ENCODE measurements at places on chromosomes 3 and 15.

GRCh38 chr3:183714622-183715021, 17.0 kb downstream of the YEATS2 start:
- no peak for DNase-seq

DNA sequence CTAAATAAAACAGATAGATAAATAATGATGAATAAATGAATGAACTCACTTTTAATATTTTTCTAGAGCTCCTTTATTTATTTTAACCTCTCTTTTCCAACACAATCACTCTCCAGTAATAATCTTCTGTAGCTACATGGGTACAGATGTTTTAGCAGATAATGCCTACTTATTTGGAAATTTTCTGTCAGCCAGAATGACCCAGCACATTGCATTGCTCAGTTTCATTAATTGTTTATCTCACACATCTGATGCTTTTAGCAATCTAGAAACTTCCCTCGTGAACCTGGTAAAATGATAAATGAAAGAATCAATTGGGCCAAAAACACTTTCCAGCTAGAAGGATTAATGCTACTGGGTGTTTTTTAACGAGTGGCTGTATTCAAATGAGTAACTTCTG, 14.9 kb upstream of the MYH15 start:
- no peak for DNase-seq

DNA sequence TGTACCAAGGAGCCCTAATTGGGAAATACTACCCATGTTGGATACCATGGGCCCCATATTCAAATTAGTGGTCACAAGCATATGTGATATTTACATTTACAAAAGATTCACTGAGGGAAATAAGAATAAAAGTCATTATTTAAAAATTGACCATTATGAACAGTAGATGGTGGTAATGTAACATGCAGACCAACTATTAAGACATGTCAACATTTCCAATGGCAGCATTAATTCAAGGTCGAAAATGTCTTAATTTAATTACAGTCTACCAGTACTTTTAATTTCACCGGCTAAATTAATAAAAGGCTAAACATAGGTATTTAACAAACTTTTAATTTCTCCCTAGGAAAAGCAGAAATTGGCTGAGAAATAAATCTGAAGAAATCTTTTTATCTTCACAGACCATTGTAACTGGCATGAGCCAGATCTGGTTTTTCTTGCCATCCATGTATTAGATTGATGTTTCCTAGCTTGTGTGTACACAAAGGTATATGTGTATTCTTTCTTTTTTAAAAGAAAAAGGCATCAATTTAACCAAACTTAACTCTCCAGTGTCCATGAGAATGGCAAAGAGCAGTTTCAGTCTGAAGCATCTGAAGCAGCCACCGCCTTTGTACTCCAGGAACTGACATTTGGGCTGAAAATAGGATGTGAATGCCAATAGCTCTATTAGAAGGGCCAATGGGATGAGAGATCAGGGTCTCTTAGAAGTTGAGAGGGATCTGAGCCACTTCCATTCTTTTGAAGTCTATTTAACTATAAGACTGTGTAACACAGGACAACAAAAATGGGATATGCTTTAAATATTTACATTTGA, 26.6 kb downstream of the NEK11 start:
- DNase-seq, result peak; percentile 3

DNA sequence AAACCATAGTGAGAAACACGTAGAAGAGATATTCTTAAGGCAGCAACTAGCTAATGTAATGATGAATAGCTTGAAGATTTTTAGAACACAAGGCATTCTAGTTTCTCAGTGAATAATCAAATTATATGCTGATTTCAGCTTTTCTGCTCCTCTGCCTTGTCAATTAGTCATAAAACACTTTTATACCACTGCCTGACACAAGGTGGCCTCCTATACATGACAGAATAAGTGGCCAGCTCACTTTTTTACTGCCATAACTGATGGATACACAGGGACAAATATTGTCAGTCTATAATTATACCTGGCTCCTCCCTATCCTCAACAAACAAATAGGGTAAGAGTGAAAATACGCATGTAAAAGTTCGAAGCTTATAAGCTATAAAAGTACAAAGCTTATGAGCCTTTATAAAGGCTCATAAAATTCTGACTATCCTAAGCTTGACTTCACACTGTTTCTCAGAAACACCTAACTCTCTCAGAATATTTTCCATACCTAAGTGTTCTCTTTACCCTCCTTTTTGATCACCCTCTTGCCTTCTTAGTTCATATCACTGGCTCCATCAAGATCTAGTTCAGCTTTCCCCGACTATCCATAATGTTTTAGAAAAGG, 81.6 kb downstream of the HERC1 start:
- peak; percentile 68 for DNase-seq

- no peak for DNase-seq
Observed at GRCh38 chr3:63228677-63229076, 49.4 kb upstream of the SYNPR start.

DNA sequence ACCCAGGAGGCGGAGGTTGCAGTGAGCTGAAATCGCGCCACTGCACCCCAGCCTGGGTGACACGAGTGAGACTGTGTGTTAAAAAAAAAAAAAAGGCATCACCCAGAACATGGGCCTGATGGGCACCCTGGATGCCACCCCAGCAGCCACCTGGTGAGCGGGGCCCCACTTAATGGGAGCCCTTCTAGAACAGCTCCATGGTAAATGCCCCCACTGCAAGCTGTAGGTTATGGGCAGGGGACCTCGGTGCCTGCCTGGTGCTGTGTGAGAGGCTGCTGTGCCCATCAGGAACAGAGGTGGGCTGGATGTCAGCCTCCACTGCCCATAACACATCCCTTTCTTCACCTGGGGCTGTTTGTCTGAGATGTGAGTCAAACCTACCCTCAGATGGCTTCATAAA, 156.2 kb upstream of the MEF2A start:
- DNase-seq, result no peak

DNA sequence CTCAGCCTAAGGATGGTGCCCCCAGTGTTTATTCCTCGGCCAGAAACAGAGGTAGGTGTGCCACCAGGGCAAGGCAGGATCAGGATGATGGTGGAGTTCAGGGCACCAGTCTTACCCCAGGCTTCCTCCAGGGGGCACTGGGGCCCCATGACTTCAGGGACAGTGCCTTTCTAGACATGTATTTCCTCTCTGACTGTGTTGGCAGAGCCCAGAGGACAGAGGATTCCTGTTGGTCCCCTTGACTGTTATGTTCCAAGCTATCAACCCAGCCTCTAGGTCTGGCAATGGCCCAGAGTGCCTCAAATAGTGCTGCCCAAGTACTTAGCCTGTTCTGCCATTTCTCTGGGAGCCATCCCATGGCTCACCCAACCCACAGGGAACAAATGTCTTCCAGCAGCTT, 2.8 kb downstream of the HEMK1 start:
- DNase-seq, result peak; percentile 45

DNA sequence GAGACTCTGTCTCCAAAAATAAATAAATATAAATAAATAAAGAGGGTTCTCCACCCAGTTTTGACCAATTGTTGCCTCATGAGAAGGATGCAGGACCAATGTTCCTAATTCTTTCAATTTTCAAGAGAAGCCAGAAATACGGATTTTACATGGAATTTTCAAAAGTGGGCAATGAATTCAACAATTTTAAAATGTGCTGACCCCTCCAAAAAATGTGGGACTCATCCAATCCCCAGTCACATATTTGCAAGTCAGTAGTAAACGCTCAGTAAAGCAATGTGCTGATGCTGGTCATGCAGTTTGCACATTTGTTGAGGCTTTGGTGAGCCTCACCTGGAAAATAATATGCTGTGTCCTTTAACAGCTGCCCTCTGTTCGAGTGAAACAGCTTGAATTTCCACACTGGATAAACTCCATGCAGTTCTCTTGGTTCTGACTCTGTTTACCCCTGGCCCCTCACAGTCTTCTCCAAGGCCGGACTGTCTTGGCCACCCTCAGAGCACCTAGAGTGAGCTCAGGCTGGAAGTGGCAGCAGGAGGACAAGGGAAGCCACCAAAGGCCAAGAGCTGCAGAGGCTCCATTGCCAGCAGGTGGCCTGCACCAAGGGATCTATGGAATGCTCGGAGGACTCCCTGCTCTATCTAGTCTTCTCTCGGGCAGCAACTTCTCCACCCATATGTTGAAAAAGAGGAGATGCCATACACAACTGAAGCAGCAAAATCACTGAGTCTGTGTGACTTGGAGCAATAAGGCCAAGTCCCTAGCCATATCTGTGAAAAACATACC, 246.8 kb downstream of the UACA start:
- DNase-seq, result no peak

DNA sequence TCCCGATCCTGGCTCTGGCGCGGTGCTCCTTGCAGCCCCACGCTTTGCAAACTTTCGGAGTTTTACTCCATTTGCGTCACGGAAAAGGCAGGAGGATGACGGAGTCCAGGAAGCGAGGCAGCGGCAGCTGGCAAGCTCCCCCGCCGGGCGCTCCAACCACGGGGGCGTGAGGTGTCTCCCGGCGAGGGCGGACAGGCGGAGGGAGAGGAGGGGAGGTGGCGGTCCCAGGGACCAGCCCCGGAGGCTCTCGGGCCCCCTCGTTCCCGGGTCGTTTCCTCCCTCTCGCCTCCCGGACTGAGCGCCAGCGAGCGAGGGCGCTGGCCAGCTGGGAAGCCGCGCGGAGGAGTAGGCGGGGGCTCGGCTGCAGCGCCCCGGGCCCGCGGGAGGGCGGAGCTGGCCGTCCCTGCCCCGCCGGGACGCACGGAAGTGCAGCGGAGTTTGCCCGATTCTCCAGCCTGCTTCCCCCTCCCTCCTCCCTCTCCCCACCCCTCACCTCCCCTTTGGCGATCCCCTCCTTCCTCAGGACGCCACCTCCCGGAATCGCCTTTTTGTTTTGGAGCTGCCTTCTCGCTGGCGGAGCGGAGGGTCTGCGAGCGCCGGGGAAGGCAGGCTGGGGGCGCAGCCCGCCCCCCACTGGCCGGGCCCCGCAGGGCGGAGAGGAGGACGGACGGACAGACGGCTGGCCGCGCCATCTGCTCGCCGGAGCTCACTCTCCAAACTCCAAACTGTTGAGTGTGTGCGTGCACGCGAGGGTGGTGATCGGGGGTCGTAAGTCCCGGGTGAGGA, at the start of gene SNX33:
TSS of gene SNX33 (plus strand) at position 543 of the 786 bp plus-strand sequence. CDS start 1,191 bp downstream, outside the sequence.
- DNase-seq, result peak; percentile 57

DNA sequence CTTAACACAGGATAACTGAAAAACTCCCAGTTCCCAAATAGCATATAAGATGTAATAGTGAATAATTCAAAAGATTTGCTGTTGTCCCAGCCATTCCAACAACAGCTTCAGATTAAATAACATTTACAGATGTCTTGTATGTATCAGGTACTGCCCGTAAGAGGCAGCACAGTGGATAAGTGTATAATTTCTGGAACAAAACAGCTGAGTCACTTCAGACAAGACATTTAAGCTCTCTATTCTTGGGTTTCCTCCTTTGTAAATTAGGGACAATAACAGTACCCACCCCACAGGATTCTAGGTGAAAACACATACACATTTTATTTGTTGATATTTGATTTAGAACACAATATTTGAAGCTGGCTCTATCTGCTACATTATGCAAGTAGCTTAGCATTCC, 2.6 kb upstream of the WWTR1 start:
- no peak for DNase-seq

DNA sequence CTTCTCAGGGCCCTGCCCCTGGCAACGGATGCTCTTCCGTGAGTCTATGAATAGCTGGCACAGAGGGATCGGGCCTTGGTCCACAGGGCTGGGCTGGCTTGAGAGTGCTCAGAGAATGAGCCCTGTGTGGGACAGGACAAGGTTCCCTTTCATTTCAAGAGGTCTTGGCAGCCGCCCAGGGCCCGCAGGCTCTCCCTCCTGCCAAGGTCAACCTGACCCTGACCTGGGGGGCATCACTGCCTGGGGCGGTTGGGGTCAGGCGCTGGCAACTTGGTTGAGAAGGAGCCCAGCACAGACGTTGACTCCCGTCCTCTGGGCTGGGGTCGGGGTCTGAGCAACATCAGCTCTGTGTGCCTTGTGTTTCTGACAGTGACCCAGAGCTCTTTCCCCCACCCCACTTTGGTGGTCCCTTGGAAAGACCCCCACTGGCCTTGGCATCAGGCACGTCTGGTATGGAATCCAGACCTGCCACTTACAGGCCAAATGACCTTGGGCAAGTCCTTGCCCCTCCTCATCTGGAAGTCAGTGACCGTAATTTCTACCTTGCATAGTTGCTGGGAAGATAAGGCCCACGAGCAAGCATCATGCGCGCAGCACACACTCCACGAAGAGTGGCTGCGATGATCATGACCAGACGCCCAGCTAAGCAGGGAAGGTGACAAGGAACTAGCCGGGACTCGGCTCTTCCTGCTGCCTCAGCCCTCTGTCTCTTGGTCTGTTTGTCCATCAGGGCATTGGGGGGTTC, 36.4 kb downstream of the EPHB3 start:
- DNase-seq, result no peak

- DNase-seq, result no peak
Observed at GRCh38 chr15:88002706-88003105, 253.8 kb downstream of the NTRK3 start.

DNA sequence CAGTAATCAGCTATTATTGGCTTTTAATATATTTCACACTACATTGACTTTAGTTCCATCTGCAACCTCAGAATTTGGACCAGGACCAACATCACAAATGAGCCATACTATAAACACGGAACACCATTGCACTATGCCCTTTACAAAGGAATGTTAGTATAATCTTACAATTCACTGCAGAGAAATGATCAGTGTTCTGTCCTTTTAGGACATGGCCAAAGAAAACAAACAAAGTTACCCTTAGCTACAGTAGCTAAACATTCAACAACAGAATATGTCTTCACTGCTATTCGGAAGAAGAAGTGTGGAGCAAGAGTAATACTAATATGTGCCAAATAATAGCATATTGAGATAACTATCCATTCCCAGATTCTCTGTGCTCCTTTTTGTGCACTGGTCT, 90.4 kb downstream of the NAALADL2 start:
- DNase-seq, result no peak

GRCh38 chr3:24678021-24678420, 183.4 kb upstream of the THRB start:
- no peak for DNase-seq

DNA sequence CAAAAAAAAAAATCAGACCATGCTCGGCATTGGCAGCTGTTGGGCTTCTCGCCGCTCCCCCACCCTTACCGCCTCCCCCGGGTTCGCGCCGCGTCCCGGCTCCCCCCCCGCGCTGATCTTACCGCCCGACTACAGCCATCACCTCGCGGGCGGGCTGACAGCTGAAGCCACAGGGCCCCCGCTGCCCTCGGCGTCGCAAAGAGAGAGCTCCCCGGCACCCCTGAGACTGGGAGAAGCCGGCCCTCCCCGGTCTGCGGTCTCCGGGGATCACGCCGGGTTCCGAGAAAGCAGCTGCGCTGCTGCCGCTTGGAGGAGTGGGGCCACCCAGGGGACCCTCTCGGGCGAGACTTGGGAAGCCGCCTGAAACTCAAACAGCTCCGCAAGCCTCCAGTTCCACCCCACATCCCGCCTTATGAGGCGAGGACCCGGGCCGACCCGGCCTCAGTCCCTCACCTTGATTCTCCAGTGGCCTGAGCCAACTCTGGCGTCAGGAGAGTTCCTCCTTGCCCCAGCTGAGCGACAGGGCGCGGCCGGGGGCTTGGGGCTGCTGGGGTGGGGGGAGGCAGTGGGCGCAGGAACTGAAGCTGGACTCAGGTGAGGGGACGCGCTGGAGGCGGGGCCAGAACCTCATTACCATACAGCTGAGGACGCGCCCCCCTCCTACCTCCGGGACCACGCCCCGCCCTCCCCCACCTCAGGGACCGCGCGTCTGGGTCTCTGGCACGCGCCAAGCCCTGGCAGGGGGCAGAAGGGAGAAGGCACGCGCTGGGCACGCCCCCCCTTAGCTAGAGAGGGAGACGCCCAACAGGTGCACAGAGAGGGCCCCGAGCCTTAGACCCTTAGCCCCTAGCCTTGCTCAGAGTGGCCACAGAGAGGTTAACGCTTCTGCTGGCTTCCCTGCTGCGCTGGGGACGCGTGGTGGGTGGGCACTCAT, 1.0 kb upstream of the DLL4 start:
- DNase-seq, result no peak

- DNase-seq, result no peak
Observed at GRCh38 chr3:194379651-194380050, 10.1 kb upstream of the LRRC15 start.

Measured in midbrain (tissue), 1 donor.